ENCODE measurements at places on chromosomes 7 and 10.

- no peak for DNase-seq
- no peak overlapping the region for H3K27ac ChIP-seq
- H3K4me1 ChIP-seq = no peaks in the 10 kb centered on the region
- H3K27me3 ChIP-seq = no peaks in the 10 kb centered on the region
- no peaks in the 10 kb centered on the region for H3K36me3 ChIP-seq
Observed at GRCh38 chr7:89813081-89813480, 341.2 kb upstream of the STEAP1 start.

- no peak overlapping the region for H3K4me3 ChIP-seq
- H3K27ac ChIP-seq = no peak overlapping the region
Observed at GRCh38 chr10:91022924-91023699, 102.2 kb upstream of the ANKRD1 start.

DNA sequence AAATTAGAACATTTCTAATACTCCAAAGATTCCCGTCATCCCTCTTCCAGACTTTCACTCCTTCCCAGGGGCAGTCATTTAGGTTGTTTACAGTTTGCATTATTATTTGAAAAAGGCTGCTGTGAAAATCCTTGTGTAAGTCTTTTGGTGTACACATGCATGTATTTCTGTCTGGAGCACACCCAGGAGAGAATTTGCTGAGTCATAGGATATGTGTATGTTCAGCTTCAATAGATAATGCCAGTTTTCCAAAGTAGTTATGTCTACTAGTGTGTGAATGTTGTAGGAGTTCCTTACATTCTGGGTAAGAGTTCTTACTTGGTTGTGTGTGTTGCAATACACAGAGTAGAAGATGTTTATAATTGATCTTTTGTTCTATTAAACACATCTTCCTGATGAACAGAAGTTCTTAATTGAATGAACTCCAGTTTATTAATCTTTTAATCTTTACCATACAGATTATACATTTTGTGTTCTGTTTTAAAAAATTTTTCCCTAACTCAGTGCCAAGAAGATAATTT is 25.3 kb downstream of the CROT start:
- no peak overlapping the region for H3K4me3 ChIP-seq
- peaks cover 10% of the 10 kb centered on the region for H3K36me3 ChIP-seq
- H3K27me3 ChIP-seq = no peaks in the 10 kb centered on the region
- H3K4me1 ChIP-seq = no peaks in the 10 kb centered on the region
- H3K27ac ChIP-seq = no peak overlapping the region

- no peak overlapping the region for H3K27ac ChIP-seq
- H3K27me3 ChIP-seq = peaks cover 8% of the 10 kb centered on the region
- no peak for DNase-seq
- peaks cover 3% of the 10 kb centered on the region for H3K36me3 ChIP-seq
Observed at GRCh38 chr7:378041-378420, 88.1 kb downstream of the FOXL3 start.

GRCh38 chr7:22723181-22723601 is 3.8 kb upstream of the IL6 start:
- peaks cover 41% of the 10 kb centered on the region for H3K4me1 ChIP-seq
- no peak for DNase-seq
- peak overlapping the region; percentile 43 for H3K4me3 ChIP-seq
- no peaks in the 10 kb centered on the region for H3K27me3 ChIP-seq

DNA sequence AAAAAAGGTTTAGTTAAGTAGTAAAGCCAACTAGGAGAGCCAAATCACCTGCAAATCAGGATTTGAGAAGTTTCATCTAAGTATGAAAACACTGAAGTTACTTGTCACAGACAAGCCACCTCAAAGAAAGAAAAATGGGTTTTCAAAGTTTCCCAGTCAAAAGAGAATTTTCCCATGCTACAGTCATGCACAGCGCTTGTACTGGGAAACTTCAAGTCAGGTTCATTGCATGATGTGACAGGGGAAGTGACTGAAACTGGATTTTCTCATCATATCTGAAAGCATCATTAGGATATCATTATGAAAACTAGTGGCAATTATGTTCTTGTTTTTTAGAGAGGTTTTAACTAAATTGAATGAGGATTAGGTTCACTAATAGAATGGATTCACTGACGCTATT is 167.0 kb downstream of the SGMS1 start:
- H3K27me3 ChIP-seq = no peaks in the 10 kb centered on the region
- H3K27ac ChIP-seq = no peak overlapping the region
- peaks cover 31% of the 10 kb centered on the region for H3K4me1 ChIP-seq

DNA sequence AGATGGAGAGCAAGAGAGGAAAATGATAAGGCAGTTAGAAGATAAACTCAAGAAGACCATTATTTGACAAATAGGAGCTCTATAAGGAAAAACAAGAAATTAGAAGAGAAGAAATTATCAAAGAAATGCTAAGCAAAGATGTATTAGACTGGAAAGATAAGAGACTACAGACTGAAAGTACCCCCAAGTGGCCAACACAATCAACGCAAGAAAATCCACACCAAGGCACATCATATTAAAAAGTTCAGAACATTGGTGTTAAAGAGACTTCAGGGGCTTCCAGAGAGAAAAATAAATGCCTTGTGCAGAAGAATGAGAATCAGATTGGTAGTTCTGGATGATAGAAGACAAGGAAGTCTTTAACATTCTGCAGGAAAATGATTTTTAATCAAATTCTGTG is 46.0 kb downstream of the SH2D4B start:
- DNase-seq = no peak
- no peak overlapping the region for H3K27ac ChIP-seq
- no peak overlapping the region for H3K4me3 ChIP-seq
- H3K4me1 ChIP-seq = peaks cover 13% of the 10 kb centered on the region
- H3K27me3 ChIP-seq = peaks cover 10% of the 10 kb centered on the region

DNA sequence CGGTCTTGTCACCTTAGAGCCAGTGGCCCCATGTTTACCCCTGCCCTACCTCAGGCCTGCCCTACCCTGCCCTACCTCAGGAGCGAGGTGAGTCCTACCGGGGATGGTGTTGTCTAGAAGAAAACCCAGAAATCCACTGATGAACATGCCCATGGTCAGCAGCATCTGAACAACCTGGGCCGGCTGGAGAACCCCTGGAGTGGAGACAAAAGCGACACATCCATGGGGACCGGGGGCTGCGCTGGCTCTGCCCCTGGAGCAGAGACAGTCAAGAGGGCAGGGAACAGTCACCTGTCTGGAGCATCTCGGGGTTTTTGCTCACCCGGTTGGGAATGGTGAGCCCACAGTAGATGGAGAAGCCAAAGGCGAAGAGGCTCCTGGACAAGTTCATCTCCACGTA is 36.3 kb downstream of the STRA8 start:
- peaks cover 11% of the 10 kb centered on the region for H3K27me3 ChIP-seq
- H3K4me1 ChIP-seq = no peaks in the 10 kb centered on the region
- H3K4me3 ChIP-seq = no peak overlapping the region
- no peaks in the 10 kb centered on the region for H3K36me3 ChIP-seq
- H3K27ac ChIP-seq = no peak overlapping the region

DNA sequence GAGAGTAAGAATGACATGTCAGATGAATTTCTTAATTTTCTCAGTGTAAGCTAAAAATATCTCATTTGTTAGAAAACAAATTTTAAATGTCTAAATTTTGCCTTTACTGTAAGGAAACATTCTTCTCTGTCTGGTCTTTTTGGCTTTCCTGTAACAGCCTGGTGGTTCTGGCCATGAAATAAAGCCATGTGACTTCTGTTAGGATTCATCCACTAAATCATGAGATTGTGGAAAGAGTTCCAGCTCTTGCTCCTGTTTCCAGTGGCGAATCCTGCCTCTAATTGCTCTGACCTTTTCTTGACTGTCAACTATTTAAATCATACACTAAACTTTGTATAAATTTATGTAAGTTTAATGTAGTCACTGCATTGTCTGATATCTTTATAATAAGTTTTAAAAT is 398.5 kb upstream of the AKR1E2 start:
- H3K4me1 ChIP-seq = no peaks in the 10 kb centered on the region
- no peak overlapping the region for H3K4me3 ChIP-seq
- DNase-seq = no peak
- H3K36me3 ChIP-seq = no peaks in the 10 kb centered on the region

DNA sequence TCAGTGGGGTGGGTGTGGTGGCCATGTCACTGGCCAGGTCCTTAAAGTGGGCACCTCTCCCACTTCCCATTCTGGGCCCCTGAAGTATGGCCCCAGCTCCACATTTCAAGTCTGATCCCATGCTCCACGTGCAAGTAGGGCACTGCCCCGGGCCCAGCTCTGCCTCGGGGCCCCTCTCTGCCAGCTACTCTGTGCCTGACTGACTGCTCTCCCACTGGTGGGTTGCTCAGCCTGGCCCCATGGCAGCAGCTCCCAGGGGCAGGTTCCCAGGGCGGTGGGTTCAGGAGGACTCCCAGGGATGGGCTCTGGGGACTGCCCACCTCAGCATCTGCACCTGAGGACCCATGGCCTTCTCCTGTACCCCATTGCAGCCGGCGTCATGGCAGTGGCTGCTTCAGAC is 110.2 kb upstream of the FAM180A start:
- H3K27me3 ChIP-seq = peaks cover 3% of the 10 kb centered on the region
- peaks cover 2% of the 10 kb centered on the region for H3K36me3 ChIP-seq
- H3K27ac ChIP-seq = no peak overlapping the region
- H3K4me3 ChIP-seq = no peak overlapping the region
- H3K4me1 ChIP-seq = peaks cover 5% of the 10 kb centered on the region
- DNase-seq = no peak

GRCh38 chr7:100720671-100721504 is 620 bp downstream of the EPO start:
- peaks cover 3% of the 10 kb centered on the region for H3K4me1 ChIP-seq
- H3K27me3 ChIP-seq = peaks cover 24% of the 10 kb centered on the region
- H3K36me3 ChIP-seq = peaks cover 5% of the 10 kb centered on the region
- no peak overlapping the region for H3K4me3 ChIP-seq
- DNase-seq = no peak

DNA sequence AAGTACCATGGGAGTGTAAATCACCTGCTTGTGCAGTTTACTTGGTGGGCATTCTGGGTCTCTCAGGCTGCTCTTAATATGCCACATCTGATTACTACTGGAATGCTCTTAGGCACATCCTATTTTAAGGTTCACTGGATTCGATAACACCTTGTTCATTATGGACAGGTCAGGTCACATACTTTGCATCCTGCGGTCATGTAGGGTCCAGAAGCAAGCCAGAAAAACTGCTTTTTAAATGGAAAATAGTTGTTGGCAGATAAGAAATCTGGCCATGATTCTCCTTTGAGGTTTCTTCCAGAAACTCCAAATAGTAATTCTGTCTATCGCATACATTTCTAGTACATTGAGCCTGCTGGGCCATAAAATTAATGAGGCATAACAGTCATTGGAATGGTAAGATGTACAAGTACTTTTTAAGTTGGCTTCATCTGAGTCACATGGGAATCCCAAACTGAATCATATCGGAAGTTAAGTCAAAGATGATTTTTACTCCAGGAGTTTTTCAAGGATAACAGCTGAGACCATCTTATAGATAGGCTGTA is 371.9 kb downstream of the LRRTM3 start:
- no peak overlapping the region for H3K27ac ChIP-seq
- DNase-seq = no peak
- H3K4me3 ChIP-seq = no peak overlapping the region
- no peaks in the 10 kb centered on the region for H3K36me3 ChIP-seq

- peaks cover 7% of the 10 kb centered on the region for H3K27me3 ChIP-seq
- no peak overlapping the region for H3K27ac ChIP-seq
- DNase-seq = no peak
- peaks cover 3% of the 10 kb centered on the region for H3K4me1 ChIP-seq
Observed at GRCh38 chr10:59628456-59628855, 81.2 kb downstream of the SLC16A9 start.

DNA sequence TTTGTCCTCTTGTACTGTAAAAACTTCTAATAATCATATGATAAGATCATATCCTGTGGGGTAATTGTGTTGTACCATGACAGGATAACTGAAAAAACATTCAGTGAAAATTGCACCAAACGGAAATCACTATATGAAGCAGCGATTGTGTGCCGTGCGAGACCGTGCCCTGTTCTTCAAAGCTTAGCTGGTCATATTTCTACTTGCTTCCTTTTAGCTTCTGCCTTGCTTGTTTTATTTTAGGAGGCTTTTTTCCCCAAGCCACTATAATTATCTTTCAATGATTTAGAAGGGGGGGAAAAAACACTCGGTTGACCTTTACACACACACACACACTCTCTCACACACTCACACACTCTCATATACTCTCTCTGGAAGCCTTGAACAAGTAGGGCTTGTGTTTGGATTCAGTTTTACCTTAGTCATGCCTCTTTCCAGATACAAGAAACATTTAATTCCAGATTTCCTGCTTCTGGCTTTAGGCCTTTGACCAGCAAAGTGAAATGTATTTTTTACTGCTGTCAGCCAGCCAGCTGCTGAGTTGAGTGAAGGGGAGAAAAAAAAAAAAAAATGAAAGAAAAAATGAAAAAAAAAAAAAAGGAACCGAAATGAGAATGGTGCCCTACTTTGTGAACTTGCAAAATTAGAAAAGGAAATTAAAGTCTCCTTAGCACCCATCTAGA is 181.4 kb downstream of the ARID5B start:
- H3K4me3 ChIP-seq = peak overlapping the region; percentile 81
- peaks cover 32% of the 10 kb centered on the region for H3K4me1 ChIP-seq
- H3K36me3 ChIP-seq = peaks cover 22% of the 10 kb centered on the region
- peak; percentile 23 for DNase-seq
- peak overlapping the region; percentile 89 for H3K27ac ChIP-seq
- no peaks in the 10 kb centered on the region for H3K27me3 ChIP-seq
